ENCODE measurements at places on chromosomes 16 and 17.

DNA sequence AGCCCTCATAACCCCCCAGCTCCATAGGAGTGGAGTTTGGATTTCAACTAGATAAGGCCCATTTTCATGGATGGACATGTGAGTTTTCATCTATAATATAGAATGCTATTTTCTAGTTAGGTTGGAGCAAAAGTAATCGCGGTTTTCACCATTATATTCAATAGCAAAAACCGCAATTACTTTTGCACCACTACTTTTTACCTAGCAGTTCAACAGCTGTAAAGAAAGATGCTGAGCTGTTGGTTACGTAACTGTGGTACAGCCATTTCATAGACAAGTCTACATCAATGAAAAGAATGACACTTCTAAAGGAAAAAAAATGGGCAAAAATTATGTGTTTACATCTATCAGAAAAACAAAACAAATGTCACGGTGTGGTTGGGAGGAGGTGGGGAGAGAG, 507.7 kb downstream of the MAF start:
- DNase-seq: no peak

GRCh38 chr17:19345486-19346350, 16.8 kb downstream of the B9D1 start:
- no peak for DNase-seq

DNA sequence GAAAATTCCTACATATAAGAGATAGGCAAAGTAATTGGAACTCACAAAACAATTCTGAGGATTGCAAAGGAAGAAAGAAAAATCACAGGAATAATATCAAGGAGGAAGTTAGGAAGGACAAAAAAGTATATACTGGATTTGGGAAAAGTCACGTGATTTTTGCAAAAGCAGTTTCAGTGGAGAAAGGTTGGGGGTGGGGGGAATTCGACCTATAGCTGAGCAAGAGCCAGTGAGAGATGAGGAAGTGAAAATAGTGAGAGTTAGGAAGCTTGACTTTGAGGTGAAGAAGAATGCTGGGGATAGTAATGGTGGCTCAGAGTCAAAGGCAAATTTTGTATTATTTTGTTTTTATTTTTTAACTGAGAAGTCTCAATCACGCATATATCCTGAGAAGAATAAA, 438.0 kb upstream of the PMFBP1 start:
- DNase-seq: no peak

- DNase-seq: no peak
These were observed 34.5 kb upstream of the MGAT5B start for GRCh38 chr17:76833747-76834146.

DNA sequence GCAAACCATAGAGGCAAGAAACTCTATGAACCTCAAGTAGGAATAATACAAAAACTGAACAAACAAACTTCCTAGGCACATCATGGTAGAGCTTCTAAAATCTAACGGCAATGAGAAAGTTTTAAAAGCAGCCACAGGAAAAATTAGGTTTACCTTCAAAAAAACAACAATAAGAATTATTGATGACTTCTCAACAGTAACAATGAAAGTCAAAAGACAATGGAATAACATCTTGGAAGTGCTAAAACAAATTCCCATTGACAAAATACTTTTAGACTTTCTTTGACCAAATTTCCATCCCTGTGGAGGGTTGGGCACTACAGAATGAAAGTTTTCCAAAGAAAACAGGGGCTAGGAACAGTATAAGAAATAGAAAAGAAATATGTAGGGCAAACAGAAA, 222.9 kb upstream of the ERCC4 start:
- no peak for DNase-seq

DNA sequence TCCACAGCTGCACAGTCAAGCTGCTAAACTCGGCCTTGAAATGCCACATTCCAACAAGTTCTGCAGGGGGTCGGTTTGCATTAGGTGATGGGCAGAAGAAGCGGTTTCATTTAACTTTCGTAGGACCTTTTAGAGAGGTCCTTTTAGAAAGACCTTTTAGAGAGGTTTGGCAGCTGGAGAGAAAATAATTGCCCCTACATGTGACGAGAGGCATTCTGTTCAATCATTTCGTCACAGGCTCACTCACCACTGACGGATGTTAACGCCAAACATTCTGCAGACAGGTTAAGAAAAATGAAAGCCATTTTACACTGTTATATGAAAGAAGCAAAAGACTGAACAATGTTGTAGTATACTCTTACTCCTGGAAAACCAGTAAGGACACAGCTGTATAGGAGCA, 76.5 kb upstream of the ZNF423 start:
- no peak for DNase-seq

DNA sequence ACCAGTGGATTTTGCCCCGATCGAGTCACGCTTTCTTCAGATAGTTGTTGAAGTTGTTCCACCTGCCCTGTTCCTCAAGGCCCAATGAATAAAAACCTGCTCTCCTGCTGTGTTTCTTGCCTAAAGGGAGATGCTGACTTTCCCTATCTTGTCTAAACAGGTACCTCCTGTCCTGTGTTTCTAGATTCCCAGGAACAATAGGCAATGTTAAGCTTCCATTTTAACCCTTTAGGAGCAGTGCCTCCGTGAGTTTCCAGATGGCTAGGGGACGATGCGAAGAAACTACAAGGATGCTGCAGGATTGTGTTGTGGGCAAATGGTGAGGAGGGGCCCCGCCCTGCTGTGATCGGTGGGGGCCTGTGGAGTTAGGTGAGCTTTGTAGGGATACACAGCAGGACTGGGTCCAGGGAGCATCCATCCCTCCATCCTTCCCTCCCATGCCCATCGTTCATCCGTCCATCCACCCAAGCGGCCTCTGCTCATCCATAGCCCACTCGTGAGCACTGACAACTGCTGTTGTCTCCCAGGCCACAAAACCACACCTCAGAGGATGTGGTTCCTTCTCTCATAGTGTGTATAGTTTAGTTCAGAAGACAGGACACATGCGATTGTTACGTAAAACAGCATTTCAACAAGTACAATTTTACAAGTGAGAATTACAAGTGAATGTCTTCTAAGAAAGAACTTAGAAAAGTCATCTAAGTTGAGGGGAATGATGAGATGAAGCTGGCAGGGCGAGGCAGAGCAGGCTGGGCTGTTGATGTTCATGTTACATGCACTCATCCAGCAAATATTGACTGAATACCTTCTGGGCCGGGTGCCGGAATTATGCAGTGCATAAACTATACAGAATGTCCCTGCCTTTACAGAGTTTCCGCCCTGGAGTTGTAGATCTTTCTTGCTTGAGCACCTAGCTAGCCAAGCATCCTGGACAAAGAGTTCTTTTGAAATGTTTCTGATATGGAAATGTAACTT, 5.2 kb downstream of the ARSG start:
- DNase-seq: no peak

GRCh38 chr16:50522324-50522723, 25.9 kb upstream of the NKD1 start:
- DNase-seq: no peak

- DNase-seq: peak; percentile 64
These were observed 32.1 kb downstream of the HELZ start for GRCh38 chr17:67212714-67213417.

DNA sequence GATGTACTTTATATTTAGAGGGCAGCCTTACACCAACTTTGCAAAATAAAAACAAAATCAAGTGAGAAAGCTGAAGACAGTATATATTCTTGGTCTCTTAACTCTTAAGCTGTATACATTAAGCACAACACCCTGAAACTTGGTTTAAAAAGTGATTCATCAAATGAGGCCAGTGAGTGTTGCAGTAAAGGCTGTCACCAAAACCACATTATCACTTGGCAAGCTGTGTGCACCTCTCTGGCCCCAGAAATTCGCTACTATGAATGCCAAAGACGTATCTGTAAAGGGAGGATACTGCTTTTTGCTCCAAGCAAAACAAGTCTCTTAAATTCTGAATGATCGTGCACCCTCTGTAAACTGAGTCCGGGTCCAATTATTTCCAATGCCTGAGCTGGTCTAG, 163.9 kb downstream of the ZFHX3 start:
- peak; percentile 53 for DNase-seq

DNA sequence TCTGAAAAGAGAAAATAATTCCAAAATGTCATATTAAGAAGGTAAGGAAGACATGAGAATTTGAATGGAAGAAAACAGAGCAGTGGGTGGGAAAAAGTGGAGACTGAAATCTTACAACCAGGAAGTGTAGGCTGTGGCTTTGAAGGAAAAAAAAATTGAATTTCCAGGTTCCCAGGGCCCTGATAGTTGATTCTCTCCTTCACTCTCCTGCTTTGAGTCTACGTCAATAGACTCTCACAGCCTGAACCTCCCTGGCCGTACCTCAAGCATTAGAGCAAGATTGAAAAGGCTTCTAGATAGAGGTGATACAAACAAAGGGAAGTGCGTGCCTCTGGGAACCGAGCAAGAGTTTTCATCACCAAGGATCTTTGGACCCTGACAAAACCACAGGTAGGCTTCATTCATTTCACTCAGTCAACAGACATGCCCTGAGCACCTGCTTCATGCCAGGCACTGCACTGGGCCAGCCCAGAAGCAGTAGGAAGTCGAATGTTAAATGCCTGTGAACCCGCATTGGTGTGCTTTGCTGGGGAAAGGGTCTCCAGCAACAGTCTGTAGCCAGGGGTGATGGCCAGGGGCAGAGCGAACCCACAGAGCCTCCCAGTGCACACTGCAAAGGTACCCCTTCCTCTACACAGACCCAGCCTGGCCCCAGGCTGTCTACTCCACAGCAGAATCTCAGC, 163.9 kb downstream of the SLC39A11 start:
- DNase-seq: no peak

GRCh38 chr17:67069603-67070136, 25.3 kb downstream of the CACNG1 start:
- DNase-seq: no peak

GRCh38 chr17:40447806-40448205, 4.6 kb downstream of the IGFBP4 start:
- DNase-seq: no peak

- peak; percentile 80 for DNase-seq
These were observed 16.5 kb downstream of the GLP2R start for GRCh38 chr17:9842057-9842758.

GRCh38 chr17:15133143-15133542, 132.0 kb downstream of the PMP22 start:
- no peak for DNase-seq

DNA sequence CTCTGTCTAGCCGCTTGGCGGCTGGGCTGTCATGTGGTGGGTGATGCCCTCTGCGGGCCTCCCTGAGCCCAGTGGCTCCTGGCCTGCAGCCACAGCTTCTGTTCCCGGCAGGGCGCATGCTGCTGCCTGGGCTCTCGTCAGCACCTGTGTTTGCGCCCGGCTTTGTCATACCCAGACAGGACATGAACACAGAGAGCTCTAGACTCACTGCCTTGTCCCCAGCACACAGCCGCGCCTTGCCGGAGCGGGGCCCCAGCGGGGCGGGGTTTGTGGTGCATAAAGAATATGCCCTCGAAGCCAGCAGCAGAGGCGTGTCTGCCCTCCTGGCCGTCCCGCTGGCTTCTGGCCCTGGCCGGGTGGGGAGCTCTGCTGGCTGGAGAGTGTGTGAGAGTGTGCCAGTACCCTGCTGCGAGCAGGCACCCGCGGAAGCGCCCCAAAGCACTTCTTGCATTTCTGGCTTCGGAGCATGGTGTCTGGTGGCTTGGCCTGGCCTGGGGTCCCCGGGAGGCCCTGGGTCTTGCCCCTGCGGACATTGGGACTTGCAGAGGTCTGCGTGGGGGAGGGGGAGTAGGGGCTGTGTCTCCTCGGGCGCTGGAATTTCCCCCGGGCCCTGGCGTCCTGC, 14.4 kb downstream of the ASPSCR1 start:
- peak; percentile 22 for DNase-seq

DNA sequence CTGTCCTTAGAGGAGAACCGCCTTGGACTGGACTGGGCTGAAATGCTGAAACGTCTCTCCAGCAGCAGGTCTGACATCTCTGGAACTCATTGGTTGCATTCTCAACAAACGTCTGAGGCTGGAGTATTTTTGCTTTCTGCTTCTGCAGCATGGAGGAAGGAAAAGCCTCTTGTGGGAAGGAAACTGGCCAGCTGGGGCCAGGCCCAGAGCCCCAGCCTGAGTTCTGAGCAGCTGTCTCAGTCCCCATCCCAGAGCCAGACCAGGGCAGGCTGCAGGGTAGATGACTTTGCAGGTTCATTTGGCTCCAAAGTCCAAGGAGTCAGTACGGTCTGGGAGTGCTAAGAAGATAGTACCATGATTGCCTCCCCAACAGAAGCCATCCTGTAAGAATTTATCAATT, 18.3 kb downstream of the TEKT3 start:
- DNase-seq: no peak

DNA sequence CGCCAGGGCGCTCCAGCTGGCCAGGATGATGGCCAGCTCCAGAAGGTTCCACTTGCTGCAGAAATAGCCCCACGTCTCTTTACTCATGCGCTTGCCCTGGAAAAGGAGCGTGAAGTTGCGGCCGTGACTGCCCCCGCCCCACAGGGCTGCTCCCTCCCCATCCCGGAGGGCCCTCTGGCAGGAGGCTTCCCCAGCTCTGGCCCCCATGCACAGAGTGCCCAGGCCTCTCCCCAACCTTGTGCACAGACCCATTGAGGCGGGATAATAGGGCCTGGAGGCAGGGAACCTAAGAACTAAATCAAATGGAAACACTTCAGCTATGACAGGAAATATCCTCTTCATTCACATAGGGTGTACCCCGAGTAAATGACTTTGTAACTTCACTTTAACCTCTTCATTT, 21.2 kb upstream of the GCSH start:
- no peak for DNase-seq

DNA sequence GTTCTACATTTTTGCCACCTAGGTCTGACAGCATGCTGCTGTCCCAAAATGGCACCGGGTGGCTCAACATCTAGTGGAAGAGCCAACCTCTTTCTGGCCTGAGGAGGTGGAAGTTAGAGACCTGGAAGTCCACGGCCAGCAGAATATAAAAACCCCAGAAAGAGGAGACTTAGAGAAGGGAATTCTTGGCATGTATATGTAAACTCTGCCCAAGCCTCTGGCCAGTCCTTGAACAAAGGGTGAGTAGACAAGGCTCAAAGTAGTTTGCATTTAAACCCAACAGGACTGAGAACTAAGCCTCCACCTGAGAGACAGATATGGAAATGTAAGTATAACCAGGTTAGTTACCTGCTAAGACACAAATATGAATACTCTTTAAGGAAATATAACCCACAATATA, 210.3 kb downstream of the GRIN2A start:
- DNase-seq: no peak

- DNase-seq: peak; percentile 23
These were observed 3.6 kb downstream of the USP7 start for GRCh38 chr16:8959921-8960787.

GRCh38 chr16:67068212-67068753, 39.3 kb downstream of the CBFB start:
- peak; percentile 60 for DNase-seq

GRCh38 chr16:16578701-16579100, 199.8 kb downstream of the NPIPA7 start:
- DNase-seq: no peak

DNA sequence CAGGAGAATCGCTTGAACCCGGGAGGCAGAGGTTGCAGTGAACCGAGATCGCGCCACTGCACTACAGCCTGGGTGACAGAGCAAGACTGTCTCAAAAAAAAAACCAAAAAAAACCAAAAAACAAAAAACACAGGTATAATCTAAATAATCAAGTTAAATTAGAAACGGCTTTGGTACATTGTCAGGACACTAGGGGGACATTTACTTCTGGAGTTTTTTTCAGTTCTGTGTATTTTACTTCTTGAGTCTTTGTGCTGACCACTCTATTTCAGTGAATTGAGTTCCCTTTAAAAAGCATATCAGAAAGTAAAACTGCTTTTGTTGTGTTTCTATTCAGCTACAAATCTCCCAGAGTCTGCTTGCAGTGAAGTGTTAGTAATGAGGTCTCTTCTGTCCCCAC, 36.3 kb downstream of the DHRS7B start:
- DNase-seq: no peak
